ENCODE measurements at places on chromosomes 3 and 15. TPM values are rescaled to one million over a fixed set of nuclear protein-coding genes. Genes with fewer than 3 reads are reported as not detected.

GRCh38 chr15:45133561-45133920 is 3.7 kb downstream of the DUOX1 start:
- no peak for DNase-seq

DNA sequence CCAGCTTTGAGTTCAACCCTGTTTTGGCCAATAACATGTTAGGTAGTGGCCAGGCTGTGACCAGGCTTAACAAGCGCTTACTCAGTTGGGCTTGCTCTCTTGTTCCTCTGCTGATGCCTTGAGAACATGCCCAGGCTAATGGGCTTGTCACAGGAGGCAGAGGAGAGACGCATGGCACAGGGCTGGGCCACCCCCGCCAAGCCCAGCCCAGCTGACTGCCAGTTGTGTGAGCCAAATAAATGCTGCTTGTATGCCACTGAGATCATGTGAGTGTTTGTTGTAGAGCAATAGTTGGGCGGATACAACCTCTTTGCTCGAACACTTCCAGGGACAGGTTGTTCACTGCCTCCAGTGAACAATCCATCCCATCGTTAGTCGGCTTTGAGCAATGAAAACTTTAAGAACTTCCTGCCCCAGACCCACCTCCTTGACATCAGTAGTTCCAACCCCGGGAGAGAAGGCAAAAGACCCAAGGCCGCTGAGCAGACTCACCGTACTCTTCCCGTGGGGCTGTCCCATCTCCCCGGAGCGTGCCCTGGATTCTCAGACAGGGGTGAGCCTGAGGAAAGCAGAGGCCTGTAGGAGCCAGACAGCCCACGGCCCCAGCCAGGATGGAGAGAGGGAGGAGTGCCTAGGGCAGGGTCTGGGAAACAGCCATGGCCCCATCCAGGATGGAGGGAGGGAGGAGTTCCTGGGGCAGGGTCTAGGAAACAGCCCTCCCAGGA is 4.1 kb downstream of the PLA2G4F start:
- peak; percentile 71 for DNase-seq

- no peak for DNase-seq
These were observed 13.0 kb upstream of the BTLA start for GRCh38 chr3:112512320-112512719.

GRCh38 chr15:76799760-76800159 is 105.4 kb downstream of the SCAPER start:
- no peak for DNase-seq

DNA sequence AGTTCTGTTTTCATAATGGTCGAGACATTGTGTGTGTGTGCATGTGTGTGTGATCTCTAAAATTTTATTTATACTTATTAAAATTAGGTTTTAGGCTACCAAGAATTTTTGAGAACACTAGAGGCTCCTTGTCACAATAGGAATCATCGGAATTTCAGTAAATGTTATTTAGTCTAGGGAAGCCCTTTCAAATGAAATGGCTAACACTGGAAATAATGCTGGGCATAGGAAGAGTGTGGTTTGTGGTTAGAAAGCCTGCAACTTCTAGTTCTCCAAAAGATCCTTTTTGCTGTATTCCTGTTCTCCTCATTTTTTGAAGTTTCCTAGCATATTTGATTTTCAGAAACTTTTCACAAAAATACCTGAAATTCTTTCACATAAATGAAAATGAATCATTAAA is 92.5 kb upstream of the MBNL1 start:
- no peak for DNase-seq

GRCh38 chr3:141878817-141879216 is 2.4 kb downstream of the ATP1B3 start:
- DNase-seq: no peak

DNA sequence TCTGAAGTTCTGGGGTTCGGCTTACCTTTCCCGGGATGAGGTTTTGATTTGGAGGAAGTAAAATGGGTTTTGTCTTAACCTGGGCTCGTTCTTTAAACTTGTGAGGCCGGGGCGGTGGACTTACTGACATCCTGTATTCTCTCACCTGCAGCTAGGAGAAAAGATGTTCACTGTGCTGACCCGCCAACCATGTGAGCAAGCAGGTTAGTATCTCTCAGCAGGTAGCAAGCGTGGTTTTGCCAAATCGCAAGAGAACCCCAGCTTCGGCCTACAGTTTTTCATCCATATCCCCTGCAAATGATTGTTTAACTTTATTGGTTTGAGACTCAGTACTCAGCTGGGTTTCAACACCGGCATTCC is 891 bp downstream of the ENTPD3 start:
- no peak for DNase-seq

DNA sequence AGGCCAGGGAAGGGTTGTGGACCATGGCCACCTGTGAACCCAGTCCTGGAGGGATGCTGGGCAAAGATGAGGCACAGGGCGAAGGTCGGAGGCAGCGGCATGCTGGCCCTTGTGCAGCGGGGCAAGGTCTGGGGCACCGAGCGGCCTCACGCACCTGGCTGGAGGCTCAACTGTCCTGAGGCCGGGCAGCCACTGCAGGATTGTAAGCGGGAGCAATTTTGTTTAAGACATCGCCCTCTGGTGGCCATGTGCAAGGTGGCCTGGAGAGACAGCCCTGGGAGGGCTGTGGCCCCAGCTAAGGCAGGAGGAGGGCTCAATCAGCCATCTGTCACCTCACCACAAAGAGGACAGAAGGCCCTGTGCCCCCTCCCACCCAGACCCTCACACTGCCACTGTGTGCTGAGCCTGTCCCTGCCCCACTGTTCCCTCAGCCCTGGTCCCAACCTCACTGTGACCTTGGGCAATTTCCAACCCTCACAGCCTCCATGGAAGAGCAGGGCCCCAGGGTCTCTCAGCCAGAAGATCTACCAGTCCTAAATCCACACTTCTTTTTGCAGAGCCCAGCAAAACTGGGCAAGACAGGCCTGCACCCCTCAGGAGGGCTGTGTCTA is 46.2 kb downstream of the TPRA1 start:
- DNase-seq: peak; percentile 82

- no peak for DNase-seq
These were observed 290.4 kb upstream of the CTDSPL start for GRCh38 chr3:37571269-37571668.

DNA sequence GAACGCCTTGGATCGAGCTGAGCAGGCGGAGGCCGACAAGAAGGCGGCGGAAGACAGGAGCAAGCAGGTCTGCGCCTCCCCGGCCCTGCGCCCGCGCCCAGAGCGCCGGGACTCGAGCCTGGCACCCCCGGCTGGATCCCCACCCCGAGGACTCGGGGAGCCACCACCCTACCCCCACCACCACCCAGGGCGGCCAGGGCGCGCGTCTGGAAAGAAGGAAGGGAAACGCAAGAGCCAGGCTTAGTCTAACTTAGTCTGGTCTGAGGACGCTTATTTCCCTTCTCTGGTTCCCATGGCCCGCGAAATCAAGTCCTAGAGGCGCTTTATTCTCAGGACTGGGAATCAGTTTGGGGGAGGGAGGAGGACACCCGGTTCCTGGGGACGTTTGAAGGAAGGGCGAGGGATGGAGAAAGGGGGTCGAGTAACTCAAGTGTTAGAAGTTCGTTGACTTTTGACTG is 359 bp downstream of the TPM1 start:
- DNase-seq: no peak

- no peak for DNase-seq
These were observed 278.7 kb upstream of the SATB1 start for GRCh38 chr3:18703798-18704197.

LRRIQ4 gene
- total RNA-seq: not detected

RASGRP1 gene
- 2.2 TPM for total RNA-seq

HRH1 gene
- 4.8 TPM for total RNA-seq

ISLR gene
- total RNA-seq: 16.2 TPM

CP gene
- total RNA-seq: 8.1 TPM

STARD9 gene
- 9.2 TPM for total RNA-seq

ATP10A gene
- 0.94 TPM for total RNA-seq
